ENCODE measurements at places on chromosomes 1 and 21.

GRCh38 chr1:9289711-9290485 lies 2.8 kb upstream of the SPSB1 start:
- peak; percentile 29 for DNase-seq

DNA sequence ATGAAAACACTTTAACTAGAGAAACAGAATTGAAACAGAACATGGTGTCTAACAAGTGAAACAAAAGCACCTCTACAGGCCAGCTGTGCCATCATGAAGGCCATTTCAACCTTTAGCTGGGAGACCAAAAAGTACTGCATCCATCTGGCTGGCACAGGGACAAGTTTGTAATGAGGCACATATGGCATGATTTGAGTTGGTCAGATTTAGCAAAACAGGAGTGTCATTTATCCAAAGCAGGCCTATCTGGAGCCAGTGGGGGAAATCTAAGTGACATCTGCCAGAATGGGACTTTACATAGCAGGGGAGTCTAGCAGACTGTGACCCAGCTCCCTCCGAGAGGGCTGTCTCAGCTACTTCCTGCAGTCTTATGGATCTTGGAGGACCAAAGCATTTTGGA lies 51.9 kb downstream of the DNTTIP2 start:
- DNase-seq, result no peak

DNA sequence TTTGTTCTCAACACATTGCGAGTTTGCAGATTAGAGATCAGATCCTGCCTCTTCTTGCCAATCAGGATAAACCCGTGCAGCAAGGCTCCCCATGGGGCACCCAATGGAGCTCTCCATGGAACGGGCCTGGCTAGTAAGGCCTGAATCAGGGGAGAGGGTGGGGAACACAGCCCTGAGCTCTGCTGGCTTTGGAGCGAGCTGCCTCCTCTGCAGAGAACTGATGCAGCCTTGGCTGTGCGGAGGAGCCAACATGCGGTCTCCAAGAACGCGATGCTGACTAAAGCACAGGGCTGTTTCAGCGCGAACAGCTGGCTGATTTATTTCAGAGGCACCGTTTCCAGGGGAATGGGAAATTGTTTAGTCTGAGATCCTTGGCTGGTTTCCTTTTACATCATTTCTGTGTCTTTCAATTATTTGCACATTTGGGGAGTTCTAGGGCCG lies 139.7 kb downstream of the TSEN15 start:
- DNase-seq, result no peak

DNA sequence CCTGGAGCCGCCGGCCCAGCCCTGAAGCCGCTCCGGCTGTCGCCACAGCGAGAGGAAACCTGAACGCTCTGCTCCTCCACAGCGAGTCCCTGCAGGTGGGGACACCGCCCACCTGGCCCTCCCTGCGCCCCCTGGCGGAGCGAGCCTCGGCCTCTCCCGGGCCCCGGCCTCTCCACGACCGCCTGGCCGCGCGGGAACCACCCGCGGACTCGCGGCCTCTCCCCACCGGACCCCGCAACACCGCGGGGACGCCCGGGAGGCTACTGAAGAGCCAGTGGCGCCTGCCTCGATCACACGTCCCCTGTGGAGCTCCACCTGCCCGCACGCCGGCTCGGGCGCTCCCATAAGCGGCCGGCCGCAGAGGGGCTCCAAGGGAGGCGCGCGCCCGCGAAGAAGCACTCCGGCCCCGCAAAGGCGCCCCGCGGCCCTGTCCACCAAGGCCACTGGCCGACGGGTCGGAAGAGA lies 109.6 kb downstream of the KCNN3 start:
- peak; percentile 88 for DNase-seq

DNA sequence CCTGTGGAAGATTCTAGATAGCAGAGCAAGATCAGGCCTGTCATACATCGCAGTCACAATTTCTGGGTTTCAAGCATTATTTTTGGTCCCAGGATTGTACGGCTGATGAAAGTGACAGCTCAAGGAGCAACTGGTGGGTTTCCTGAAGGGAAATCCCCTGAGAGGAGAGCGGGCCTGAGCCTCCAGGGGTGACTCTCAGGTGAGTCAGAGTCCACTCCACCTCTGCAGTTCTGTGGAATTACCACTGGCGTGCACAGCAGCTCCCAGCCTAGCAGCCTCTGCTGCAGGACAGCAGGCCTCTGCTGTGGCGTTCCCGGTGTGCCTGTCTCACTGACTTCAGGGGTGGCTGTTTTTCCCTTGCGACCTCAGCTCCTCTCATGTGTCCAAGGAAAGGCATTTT lies 24.4 kb downstream of the SLC66A1 start:
- DNase-seq, result peak; percentile 67

DNA sequence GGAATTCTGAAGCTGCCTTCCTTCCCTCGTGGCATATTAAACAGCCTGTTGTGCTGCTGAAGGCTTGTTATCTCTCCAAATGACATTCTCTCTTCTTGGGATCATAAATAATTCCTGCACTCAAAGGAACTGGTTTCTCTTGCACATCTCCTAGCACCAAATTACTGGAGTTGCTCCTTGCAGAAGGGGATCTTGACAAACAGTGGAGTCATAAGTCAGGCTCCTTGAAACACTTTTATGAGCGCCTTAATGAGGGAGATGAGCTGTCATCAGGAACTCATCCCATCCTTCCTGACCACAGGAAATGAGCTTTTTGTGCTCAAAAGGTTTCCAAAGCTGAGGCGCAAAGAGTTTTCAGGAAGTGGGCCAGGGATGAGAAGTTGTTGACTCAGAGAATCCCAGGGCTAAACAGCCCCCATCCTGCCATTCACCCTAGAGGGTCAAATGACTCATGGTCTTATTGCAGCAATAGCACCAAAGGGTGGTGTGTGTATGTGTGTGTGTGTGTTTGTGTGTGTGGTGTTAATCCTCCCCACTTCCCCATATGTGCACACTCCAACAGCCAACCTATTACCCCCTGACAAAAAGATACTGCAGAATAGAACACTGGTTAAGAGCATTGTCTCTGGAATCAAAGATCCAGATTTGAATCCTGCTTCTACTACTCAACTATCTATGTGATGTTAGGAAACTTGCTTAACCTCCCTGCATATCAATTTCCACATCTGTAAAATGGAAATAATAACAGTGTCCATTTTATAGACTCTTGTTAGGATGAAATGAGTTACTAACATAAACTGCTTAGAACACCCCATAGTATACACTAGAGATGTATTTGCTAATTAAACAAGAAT lies 2.8 kb upstream of the PHC2 start:
- no peak for DNase-seq

DNA sequence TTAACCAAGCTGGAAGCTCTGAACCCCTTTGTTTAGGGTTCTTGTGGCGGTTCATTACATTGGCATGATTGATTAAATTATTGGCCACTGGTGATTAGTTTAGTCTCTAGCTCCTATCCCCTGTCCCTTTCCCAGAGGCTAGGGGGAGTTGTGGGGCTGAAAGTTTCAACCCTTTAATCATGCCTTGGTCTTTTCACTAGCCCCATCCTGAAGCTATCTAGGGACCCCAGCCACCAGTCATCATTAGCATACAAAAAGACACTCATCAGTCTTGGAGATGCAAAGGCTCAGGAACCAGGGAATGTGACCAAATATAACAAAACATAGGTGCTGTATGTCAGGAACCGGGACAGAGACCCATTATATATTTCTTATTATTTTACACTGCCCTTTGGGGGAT lies 34.7 kb upstream of the SNX27 start:
- DNase-seq, result no peak

DNA sequence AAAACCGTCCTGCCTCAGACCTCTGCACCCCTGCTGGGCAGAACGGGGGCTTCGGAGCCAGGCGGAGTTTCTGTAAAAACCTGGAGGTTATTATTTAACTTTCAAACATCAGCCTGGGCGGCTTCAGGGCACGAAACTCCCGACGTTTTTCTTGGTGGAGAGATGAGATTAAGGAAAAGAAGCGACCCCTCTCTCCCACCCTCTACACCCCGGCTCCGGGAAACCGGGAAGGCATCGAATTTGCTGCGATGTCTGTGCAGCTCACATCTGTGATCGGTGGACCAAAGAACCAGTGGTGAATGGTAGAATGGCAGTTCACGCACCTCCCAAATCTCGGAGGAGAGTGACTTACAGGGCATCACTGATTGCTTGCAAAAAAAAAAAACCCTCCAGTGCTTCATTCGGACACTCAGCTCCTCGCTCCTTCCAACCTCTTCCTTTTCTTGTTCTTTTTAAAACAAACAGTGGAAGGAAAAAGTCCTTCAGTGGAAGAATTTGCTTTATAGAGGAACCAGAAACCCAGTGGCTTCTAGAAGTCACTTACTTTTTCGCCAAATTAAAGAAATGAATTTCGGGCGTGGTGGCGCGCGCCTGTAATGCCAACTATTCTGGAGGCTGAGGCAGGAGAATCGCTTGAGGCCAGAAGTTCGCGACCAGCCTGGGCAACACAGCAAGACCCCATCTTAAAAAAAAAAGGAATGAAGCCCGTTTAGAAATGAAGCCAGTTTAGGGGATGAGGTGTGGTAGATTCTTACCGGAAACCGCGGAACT lies 884 bp downstream of the PHACTR4 start:
- DNase-seq, result peak; percentile 39

GRCh38 chr1:67446893-67447292 lies 16.7 kb upstream of the SERBP1 start:
- no peak for DNase-seq

GRCh38 chr21:16312321-16312720 lies 582.5 kb downstream of the USP25 start:
- DNase-seq, result no peak

- DNase-seq, result no peak
Measured at GRCh38 chr1:212967801-212968200, 17.5 kb downstream of the VASH2 start.

DNA sequence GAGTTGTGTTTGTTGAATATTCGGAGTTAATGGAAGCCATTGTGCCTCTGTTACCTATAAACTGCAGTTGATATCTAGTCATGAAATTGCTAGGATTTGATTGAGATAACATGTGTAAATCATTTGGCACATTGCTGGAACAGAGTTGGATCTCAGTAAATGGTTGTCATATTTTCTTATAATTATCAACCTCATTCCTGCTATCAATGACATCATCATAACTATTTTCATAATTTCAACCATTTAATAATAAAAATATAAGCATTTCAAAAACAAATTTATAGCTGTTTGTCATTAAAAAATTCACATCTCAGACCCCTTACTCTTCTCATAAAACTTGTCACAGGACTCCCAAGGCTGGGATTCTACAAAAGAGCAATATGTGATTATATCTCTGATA lies 133.4 kb downstream of the PTGER3 start:
- no peak for DNase-seq

DNA sequence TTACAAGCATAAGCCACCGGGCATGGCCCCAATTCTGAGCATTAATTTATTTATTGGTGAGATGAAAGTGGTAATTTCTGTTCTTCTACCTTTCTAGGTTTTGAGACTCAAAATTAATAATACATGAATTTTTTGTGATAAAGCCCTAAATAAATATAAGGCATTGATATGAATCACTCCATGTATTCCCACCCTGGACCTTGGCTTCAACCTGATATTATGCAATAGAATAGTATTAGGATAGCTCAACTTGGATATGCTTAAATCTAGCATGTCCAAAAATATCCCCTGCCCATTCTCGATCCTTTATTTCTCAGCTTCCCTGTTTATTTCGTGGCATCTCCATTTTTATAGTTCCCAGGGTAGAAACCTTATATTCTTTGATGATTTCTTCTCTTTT lies 2.5 kb downstream of the AGL start:
- no peak for DNase-seq

DNA sequence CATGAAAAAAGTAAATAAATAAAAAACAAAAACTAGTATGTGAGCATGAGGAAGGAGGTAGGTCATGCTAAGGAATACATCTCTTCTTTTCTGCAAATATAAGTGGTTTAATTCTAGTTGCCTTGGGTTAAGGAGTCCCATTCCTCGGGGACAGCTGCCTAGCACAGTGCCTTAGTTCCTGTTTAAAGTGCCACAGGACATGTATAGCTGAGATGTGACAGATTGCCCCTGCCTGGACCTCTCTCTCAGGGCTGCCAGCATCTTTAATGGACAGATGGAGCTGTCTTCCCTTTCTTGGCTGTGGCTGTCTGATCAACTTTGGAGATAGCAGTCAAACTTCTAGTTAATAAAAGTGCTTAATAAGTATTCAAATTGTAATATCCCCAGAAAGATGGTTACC lies 50.0 kb downstream of the TSEN15 start:
- no peak for DNase-seq

- peak; percentile 81 for DNase-seq
Measured at GRCh38 chr1:205284420-205285144, 37.0 kb downstream of the NUAK2 start.

DNA sequence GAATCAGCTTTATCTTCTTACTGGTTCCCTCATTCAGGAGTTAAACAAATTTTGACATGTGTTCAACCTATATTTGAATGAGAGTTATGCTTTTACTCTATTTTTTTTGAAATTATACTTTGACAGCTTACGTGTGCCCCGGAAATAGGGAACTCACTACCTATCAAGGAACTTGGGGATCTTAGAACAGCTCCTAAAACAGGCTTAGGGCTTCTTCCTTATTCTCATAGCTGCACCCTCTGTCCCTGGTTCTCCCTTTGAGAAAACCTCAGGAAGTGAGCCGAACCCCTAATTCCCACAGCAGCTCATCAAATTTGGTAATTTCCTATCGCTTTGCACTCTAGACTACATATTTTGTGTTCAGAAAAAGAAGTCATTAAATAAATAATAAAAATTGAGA lies 81.2 kb upstream of the RUNX3 start:
- no peak for DNase-seq

- DNase-seq, result no peak
Measured at GRCh38 chr21:38795475-38795874, 10.3 kb upstream of the ETS2 start.

DNA sequence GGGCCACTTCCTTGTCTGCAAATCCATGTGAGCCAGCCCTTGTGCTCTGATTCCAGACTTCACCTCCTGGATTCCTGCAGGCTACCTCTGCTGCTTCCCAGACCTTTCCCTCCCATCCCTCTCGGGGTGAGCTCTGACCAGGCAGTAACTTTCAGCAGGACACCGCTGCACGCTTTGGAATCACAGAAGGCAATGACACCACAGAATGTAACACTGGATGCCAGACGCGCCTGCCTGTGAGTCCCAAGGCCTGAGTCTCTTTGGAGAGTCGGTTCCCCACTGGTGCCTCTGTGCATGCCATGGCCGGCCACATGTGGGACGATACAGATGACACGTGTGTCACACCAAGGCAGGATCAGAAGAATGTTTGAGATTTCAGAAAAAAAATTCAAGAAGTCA lies 89.7 kb upstream of the ERRFI1 start:
- DNase-seq, result no peak

GRCh38 chr1:55057956-55058298 lies 18.6 kb downstream of the PCSK9 start:
- DNase-seq, result no peak
